ENCODE measurements at places on chromosomes 1 and 21. TPM values are rescaled to one million over a fixed set of nuclear protein-coding genes. Genes with fewer than 3 reads are reported as not detected.
A peak's percentile ranks its signal among the peaks of the same experiment; 100 is the strongest.

The PIK3CD gene
- 13.7 TPM for total RNA-seq

The GJA8 gene
- not detected for total RNA-seq

The VHLL gene
- not detected for total RNA-seq

The WNT9A gene
- total RNA-seq: 1.2 TPM

The MYBPH gene
- total RNA-seq: not detected

The ATP1A4 gene
- not detected for total RNA-seq

The HSD11B1 gene
- not detected for total RNA-seq

The RCSD1 gene
- total RNA-seq: 0.22 TPM

The DLGAP3 gene
- 1.3 TPM for total RNA-seq

The ORC1 gene
- 11.0 TPM for total RNA-seq

The LCE1F gene
- total RNA-seq: not detected

- H3K36me3 ChIP-seq: no peaks in the 10 kb centered on the region
- DNase-seq: no peak
- H3K27me3 ChIP-seq: no peaks in the 10 kb centered on the region
- H3K4me1 ChIP-seq: no peaks in the 10 kb centered on the region
- no peak overlapping the region for H3K4me3 ChIP-seq
Observed at GRCh38 chr1:152347116-152347728, 12.6 kb downstream of the FLG2 start.

- peaks cover 26% of the 10 kb centered on the region for H3K36me3 ChIP-seq
- peak overlapping the region; percentile 10 for H3K27ac ChIP-seq
- H3K4me3 ChIP-seq: no peak overlapping the region
- DNase-seq: no peak
- peaks cover 19% of the 10 kb centered on the region for H3K4me1 ChIP-seq
- H3K27me3 ChIP-seq: no peaks in the 10 kb centered on the region
Observed at GRCh38 chr1:196558411-196558810, 49.8 kb downstream of the KCNT2 start.

- no peak for DNase-seq
- H3K4me1 ChIP-seq: peaks cover 11% of the 10 kb centered on the region
- no peaks in the 10 kb centered on the region for H3K36me3 ChIP-seq
- H3K27me3 ChIP-seq: peaks cover 42% of the 10 kb centered on the region
- no peak overlapping the region for H3K27ac ChIP-seq
Observed at GRCh38 chr1:5455056-5455455, 537.2 kb downstream of the NPHP4 start.

DNA sequence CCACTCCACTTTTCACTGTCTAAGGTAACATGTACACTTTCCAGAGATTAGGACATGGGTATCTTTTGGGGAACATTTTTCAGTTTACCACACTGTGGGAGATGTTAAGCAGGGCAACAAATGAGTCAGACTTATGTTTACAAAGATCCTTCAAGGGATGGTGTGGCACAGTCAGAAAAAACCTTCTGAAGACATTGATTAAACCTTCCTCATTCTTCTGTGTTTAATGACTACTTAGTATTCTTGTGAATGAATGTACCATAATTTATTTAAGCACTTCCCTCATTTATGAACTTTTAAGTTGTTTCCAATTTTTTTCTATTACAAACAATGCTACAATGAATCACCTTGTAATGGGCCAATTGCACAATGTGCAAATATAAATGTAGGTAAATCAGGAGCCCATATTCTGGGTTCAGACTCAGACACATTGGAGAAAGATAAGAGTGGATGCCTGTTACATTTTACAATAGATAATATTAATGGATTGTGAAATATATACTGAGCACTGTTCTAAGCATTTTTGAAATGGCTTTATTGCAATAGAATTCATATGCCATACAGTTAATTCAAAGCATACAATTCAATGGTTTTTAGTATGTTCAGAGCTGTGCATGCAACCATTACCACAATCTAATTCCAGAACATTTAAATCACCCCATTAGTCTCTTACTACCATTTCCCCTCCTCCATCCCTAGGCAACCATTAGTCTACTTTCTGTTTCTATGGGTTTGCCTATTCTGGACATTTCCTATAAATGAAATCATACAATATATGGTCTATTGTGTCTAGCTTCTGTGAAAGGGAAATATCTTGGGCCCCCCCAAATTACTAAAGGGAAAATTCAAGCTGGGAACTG, 1.9 kb upstream of the SFT2D2 start:
- no peak overlapping the region for H3K27ac ChIP-seq
- no peak for DNase-seq
- peaks cover 6% of the 10 kb centered on the region for H3K27me3 ChIP-seq
- peaks cover 15% of the 10 kb centered on the region for H3K4me1 ChIP-seq
- no peak overlapping the region for H3K4me3 ChIP-seq

DNA sequence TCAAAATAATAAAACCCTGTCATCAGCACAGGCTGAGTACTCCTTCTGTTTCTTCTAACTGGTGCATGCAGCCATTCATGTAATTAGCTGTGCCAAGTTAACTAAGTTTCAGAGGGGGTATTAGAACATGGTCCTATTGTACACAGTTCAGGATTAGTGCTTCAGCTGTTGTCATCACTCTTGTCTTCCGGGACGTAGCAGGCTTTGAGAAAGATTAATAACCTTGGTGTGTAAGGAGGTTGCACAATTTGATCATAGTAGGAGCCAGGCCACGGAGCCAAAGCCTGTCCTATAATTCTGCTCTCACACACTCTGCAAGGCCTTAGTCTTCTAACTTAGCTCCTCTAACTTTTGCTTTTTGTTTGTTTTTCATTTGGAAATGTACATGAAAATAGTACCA, 44.7 kb downstream of the PTGFRN start:
- no peak overlapping the region for H3K27ac ChIP-seq
- no peaks in the 10 kb centered on the region for H3K27me3 ChIP-seq
- no peak overlapping the region for H3K4me3 ChIP-seq
- DNase-seq: no peak
- no peaks in the 10 kb centered on the region for H3K4me1 ChIP-seq

DNA sequence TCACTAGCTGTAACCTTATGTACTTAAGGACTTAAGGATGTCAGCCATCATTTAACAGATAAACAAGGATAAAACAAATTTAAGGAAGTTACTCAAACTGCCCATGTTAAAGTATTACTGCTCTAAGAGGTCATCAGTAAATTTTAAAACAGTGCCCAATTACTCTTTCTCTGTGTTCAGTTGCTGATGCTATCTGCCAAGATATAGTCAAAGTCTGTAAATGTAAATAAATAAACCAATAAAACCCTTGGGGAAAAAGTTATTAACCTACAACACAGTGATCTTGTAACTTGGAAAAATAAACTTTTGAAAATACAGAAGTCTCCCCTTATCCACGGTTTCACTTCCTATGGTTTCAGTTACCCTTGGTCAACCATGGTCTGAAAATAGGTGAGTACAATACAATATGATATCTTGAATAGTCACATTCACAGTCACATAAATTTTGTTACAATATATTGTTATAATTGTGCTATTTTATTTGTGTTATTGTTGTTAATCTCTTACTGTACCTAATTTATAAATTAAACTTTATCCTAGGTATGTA, 501.8 kb downstream of the LMO4 start:
- H3K4me1 ChIP-seq: no peaks in the 10 kb centered on the region
- no peak overlapping the region for H3K27ac ChIP-seq
- H3K36me3 ChIP-seq: no peaks in the 10 kb centered on the region
- DNase-seq: no peak
- H3K4me3 ChIP-seq: no peak overlapping the region
- no peaks in the 10 kb centered on the region for H3K27me3 ChIP-seq

- H3K27me3 ChIP-seq: no peaks in the 10 kb centered on the region
- peaks cover 6% of the 10 kb centered on the region for H3K36me3 ChIP-seq
- H3K27ac ChIP-seq: no peak overlapping the region
- H3K4me1 ChIP-seq: peaks cover 4% of the 10 kb centered on the region
- H3K4me3 ChIP-seq: no peak overlapping the region
Observed at GRCh38 chr21:42661688-42662429, 8.4 kb downstream of the PDE9A start.

GRCh38 chr1:190478149-190479049, 735 bp upstream of the BRINP3 start:
- DNase-seq: no peak
- peak overlapping the region; percentile 13 for H3K27ac ChIP-seq
- H3K4me1 ChIP-seq: peaks cover 25% of the 10 kb centered on the region
- peaks cover 63% of the 10 kb centered on the region for H3K27me3 ChIP-seq
- no peaks in the 10 kb centered on the region for H3K36me3 ChIP-seq
- H3K4me3 ChIP-seq: peak overlapping the region; percentile 76

- H3K27me3 ChIP-seq: no peaks in the 10 kb centered on the region
- H3K36me3 ChIP-seq: peaks cover 22% of the 10 kb centered on the region
- no peak for DNase-seq
- H3K27ac ChIP-seq: peak overlapping the region; percentile 73
Observed at GRCh38 chr1:2158272-2158671, 36.3 kb downstream of the FAAP20 start.

GRCh38 chr1:204402391-204402790, 9.2 kb downstream of the PPP1R15B start:
- H3K4me3 ChIP-seq: no peak overlapping the region
- H3K36me3 ChIP-seq: peaks cover 16% of the 10 kb centered on the region
- no peak overlapping the region for H3K27ac ChIP-seq
- no peak for DNase-seq
- peaks cover 16% of the 10 kb centered on the region for H3K4me1 ChIP-seq

GRCh38 chr1:83015163-83015562, 983.8 kb downstream of the TTLL7 start:
- H3K4me3 ChIP-seq: no peak overlapping the region
- DNase-seq: no peak
- peaks cover 4% of the 10 kb centered on the region for H3K36me3 ChIP-seq
- H3K27ac ChIP-seq: no peak overlapping the region
- peaks cover 5% of the 10 kb centered on the region for H3K27me3 ChIP-seq

DNA sequence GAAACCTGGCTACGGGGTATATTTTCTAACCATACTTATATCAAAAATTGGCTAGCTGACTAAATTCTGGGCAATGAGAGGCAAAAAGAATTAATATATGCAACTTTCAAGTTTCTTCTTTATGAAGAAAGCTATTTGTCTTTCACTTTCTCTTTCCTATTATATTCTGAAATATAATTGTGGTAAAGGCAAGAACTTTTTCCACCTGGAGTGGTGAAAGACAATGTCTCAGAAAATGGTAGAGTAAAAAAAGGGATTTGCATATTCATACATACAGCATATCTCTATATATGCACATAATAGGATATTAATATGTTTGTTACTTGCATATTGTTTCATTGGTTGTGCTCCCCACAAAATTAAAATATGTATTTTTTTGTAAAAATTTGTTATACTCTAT, 793.8 kb downstream of the PLA2G4A start:
- no peak for DNase-seq
- H3K4me3 ChIP-seq: no peak overlapping the region
- no peaks in the 10 kb centered on the region for H3K36me3 ChIP-seq

- no peak overlapping the region for H3K4me3 ChIP-seq
- H3K27me3 ChIP-seq: peaks cover 22% of the 10 kb centered on the region
- no peaks in the 10 kb centered on the region for H3K36me3 ChIP-seq
Observed at GRCh38 chr1:109296782-109297181, 10.0 kb downstream of the MYBPHL start.

GRCh38 chr1:184197831-184198230, 146.3 kb downstream of the TSEN15 start:
- H3K4me1 ChIP-seq: no peaks in the 10 kb centered on the region
- H3K27ac ChIP-seq: no peak overlapping the region
- DNase-seq: no peak
- peaks cover 36% of the 10 kb centered on the region for H3K27me3 ChIP-seq
- H3K36me3 ChIP-seq: no peaks in the 10 kb centered on the region

DNA sequence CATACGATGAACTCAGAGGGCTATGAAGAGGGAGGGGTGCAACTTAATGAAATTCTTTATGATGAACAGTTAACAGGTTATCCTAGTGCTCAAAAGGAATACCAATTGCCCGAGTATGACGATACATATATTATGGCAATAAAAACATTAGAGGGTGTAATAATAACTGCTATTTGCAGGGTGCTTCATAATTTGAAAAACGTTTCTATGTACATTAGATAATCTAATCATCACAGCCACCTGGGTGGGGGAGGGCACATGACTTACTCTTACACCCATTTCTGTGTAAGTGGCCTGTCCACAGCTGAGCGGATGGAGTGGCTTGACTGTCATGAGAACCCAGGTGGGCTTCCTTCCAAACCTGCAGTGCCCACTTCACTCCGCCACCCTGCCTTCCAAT, 46.3 kb downstream of the TIAM1 start:
- no peak overlapping the region for H3K27ac ChIP-seq
- H3K36me3 ChIP-seq: no peaks in the 10 kb centered on the region
- DNase-seq: no peak
- H3K27me3 ChIP-seq: no peaks in the 10 kb centered on the region

GRCh38 chr1:37763791-37764413, 1.0 kb downstream of the EPHA10 start:
- H3K4me3 ChIP-seq: no peak overlapping the region
- no peaks in the 10 kb centered on the region for H3K4me1 ChIP-seq
- peaks cover 78% of the 10 kb centered on the region for H3K27me3 ChIP-seq
- H3K36me3 ChIP-seq: no peaks in the 10 kb centered on the region
- no peak for DNase-seq

DNA sequence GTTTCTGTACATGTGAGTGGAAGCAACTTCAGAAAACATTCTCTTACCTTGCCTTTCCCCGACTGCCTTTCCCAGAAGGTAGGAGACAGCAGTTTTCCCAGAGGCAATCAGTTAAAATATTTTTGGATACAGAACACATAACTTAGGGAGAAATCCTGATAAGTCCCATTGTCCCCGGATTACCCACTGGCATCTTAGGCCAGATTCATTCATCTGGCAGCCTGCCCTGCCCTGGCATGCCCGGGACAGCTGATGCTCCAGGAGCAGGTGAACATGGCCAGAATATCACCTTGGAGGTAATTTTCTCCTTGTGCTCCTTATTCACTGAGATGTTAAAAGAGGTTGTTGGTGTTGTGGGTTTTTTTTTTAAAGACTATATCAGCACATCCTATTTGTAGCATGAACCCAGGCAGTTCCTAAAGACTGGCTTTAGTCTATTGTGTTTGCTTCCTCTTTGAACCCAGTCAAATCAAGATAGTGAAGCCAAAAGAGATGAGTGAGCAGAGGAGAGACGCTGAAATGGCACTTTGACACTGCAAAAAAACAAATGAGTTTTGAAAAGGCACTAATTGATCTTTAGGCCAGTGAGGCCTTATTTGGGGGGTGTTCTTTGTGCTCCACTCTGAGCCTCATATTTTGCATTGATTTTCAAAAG, 139.6 kb downstream of the PLPP3 start:
- H3K27ac ChIP-seq: no peak overlapping the region
- peaks cover 37% of the 10 kb centered on the region for H3K4me1 ChIP-seq
- no peaks in the 10 kb centered on the region for H3K36me3 ChIP-seq

GRCh38 chr1:105678334-105678733, 1378.1 kb upstream of the PRMT6 start:
- DNase-seq: no peak
- no peak overlapping the region for H3K27ac ChIP-seq
- H3K4me1 ChIP-seq: no peaks in the 10 kb centered on the region
- H3K27me3 ChIP-seq: no peaks in the 10 kb centered on the region
- H3K36me3 ChIP-seq: no peaks in the 10 kb centered on the region
- H3K4me3 ChIP-seq: no peak overlapping the region

DNA sequence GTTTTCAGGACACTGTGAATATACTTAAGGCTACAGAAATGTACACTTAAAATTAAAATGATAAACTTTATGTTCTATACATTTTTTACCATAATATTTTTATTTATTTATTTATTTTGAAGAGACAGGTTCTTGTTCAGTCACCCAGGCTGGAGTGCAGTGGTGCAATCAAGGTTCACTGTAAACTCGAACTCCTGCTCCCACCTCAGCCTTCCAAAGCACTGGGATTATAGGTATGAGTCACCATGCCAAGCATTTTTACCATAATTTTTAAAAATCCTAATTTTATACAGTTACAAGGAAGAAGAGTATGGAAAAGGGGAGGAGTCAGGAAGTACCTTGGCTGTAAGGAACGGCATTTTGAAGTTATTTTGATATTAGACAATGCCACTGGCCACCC, 23.6 kb upstream of the ANGPTL3 start:
- H3K27ac ChIP-seq: no peak overlapping the region
- H3K27me3 ChIP-seq: no peaks in the 10 kb centered on the region
- peaks cover 49% of the 10 kb centered on the region for H3K36me3 ChIP-seq
- DNase-seq: no peak
